Stimulated activated CD8-positive, alpha-beta memory T cell treated with anti-CD3 and anti-CD28 coated beads, Interleukin-15, amount 100 ng/mL, for 1 hour (primary cell): ENCODE measurements at places on chromosomes 3 and 15.

DNA sequence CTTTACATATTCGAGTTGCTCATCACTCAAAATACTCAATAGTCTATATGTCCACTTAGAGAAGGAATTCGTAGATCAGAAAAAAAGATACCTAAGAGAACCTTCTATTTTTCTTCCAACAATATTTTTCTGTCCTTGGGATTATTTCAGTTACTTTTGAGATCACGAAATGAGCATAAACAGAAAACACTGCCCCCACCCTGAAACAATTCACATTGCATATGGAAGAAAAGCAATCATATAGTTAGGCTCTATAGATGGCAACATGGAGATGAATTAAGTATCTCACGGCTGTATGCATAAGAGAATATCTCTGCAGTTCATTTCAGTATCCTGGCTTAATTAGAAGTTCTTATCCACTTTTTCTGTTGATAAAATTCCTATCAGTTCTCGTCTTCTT is 391.1 kb downstream of the FGF12 start:
- no peak for DNase-seq

DNA sequence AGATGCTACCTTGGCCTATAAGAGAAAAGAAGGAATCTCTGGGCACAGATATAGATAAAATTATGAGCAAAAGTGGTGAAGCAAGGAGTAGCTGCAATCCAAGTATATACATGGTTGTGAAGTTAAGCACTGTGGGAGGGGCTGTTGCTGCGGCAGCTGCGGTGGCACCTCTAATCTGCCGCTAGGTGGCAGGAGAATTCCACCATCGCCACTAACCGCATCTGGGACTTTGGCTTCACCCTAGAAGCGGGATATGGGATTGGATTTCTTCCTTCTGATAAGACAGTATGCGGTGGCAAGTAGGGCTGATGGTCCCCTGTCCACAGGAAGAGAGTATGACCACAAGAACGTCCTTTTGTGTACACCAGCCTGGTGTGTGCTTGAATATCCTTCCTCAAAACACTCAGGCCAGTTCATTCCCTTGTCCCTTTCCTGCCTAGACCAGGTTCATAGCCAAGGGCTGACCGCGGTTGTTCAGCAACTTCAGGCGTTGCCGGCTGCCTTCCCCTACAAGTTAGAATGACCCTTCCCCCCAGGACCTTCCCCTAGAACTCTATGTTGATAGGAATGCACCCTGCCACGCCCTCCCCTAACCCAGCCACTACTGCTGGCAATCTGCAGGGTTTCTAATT is 5.1 kb downstream of the MAGEL2 start:
- DNase-seq = no peak

- DNase-seq = no peak
Observed at GRCh38 chr3:105065895-105066839, 300.5 kb upstream of the ALCAM start.

GRCh38 chr3:57354768-57355167 is 62.3 kb upstream of the ASB14 start:
- DNase-seq = no peak

DNA sequence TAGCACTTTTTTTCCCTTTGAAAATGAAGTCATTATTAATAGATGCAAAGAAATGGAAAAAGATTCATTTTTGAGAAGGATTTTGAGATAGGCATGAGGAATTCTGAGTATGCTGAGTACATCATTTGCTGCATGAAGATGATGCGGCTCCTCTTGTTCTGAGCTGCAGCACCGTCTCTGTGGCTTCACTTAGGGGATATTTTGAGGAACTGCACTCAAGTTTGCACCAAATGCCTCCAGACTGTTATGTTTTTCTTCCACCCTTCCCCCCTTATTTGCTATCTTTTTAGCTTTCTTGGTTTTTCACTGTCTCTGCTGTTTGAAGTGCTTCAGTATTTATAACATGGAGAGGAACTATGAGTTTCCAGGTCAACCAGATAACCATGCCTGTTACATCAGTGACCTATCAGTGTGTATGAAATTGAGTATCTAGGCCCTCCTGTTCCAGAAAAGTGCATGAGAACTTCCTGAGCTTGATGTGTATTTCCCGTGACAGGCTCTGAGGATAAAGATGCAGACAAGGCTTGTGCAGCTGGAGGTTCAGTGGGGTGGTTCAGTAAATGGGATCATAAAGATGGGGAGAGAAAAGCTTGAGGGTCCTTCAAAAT is 128.7 kb downstream of the PDCD6IP start:
- no peak for DNase-seq

DNA sequence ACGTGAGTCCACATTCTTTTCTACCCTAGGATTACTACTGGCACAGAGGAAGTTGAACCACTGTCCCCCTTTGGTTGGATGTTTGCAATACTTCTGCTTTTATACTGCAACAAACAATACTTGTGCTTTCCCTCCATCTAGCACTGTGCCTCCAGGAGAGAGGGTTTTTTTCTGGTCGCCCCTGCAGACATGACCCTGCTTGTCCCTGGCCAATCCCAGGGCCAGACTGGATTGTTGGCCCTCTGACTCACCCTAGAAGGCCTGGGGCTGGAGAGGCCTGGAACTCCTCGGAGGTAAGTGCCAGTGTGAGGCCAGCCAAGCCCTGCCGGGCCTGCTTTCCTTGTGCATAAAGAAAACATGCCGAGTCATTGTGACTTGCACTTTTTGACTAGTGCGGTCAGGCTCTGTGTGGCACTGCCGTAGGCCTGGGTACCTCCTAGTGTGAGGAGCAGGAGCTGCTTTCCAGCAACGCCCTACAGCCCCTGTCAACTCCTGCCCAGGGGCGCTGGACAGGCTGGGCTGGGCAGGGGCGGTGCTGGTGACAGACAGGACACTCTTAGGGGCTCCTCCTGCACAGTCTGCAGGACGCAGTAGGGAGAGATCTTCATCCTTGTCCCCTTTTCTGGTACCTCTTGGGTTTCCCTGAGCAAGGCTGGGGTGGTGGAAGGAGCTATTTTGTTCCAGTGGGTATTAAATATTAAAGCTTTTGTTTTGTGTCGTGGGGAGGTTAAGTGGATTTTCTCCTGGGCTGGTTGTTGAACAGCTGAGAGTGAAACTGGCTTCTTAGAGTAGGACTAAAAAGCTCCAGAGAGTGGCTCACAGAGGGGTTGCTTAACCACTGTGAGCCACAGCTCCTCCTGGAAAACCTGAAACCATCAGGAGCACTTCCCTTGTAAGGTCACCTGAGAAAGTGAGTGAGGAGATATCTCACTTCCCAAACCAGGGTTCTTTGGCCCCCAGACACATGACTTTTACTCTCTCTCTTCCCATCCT is 14.4 kb upstream of the TKT start:
- no peak for DNase-seq

- DNase-seq = no peak
Observed at GRCh38 chr3:18559331-18559842, 134.2 kb upstream of the SATB1 start.

GRCh38 chr15:72313448-72313840 is 6.5 kb downstream of the CELF6 start:
- DNase-seq = no peak

- no peak for DNase-seq
Observed at GRCh38 chr3:38471260-38471857, 17.7 kb downstream of the ACVR2B start.
